Activated CD4-positive, alpha-beta T cell treated with anti-CD3 and anti-CD28 coated beads for 48 hours (primary cell): ENCODE measurements at places on chromosomes 7 and 10.

- DNase-seq: no peak
These were observed 167.1 kb downstream of the C7orf25 start for GRCh38 chr7:42744746-42745145.

DNA sequence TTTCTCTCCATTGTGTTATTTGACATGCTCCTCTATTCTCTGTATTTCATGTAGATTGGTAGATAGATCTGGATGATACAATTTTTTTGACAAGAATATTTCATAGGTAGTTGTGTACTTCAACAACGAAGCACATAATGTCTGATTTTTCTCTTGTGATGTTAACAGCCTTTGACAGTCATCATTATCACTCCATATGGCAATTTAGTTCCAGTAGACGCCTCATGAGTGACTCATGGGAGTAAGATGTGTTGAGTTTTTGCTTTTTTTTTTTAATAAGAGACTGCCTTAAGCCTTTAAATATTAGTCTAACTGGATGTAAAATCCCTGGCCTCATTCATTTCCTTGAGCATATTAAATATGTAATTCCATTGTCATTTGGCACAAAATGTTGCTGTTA lies 123.5 kb upstream of the ZNF32 start:
- DNase-seq: no peak

DNA sequence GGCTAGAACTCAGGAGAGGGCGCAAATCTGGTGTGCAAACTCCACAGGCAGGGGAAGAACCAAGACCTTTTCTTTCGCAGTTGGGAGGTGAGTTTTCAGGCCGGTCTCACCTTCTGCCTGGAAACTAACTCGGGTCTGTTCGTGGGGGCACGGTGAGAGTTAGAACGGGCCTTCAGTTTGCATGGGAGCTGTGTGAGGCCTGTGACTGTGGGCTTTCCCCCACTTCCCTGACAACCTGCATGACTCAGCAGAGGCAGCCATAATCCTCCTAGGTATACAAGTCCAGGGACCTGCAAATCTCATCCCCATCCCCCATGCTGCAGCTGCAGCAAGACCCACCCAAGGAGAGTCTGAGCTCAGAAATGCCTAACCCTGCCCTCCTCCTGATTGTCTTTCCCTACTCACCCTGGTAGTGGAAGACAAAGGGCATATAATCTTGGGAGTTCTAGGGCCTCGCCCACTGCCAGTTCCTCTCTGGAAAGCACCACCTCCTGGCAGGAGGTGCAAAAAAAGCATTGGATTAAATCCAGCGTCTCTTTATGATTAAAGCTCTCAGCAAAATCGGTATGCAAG lies 194.9 kb upstream of the ETV1 start:
- no peak for DNase-seq

GRCh38 chr7:44313621-44314031 lies 11.8 kb downstream of the CAMK2B start:
- no peak for DNase-seq

DNA sequence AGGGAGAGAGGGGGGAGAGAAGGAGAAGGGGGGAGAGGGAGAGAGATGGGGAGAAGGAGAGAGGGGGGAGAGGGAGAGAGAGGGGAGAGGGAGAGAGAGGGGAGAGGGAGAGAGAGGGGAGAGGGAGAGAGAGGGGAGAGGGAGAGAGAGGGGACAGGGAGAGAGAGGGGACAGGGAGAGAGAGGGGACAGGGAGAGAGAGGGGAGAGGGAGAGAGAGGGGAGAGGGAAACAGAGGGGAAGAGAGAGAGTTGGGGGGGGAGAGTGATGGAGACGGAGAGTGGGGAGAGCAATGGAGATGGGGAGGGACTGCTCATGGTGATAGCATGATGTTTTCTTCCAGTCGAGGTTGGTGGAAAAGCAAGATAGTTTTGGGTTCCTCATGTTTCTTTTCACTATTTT lies 172.4 kb downstream of the DNAJB6 start:
- no peak for DNase-seq

GRCh38 chr7:68789597-68789996 lies 808.7 kb upstream of the AUTS2 start:
- DNase-seq: no peak

- no peak for DNase-seq
These were observed 233.1 kb upstream of the FZD8 start for GRCh38 chr10:35875016-35875676.

GRCh38 chr7:100584054-100584682 lies 1.8 kb downstream of the LRCH4 start:
- no peak for DNase-seq

DNA sequence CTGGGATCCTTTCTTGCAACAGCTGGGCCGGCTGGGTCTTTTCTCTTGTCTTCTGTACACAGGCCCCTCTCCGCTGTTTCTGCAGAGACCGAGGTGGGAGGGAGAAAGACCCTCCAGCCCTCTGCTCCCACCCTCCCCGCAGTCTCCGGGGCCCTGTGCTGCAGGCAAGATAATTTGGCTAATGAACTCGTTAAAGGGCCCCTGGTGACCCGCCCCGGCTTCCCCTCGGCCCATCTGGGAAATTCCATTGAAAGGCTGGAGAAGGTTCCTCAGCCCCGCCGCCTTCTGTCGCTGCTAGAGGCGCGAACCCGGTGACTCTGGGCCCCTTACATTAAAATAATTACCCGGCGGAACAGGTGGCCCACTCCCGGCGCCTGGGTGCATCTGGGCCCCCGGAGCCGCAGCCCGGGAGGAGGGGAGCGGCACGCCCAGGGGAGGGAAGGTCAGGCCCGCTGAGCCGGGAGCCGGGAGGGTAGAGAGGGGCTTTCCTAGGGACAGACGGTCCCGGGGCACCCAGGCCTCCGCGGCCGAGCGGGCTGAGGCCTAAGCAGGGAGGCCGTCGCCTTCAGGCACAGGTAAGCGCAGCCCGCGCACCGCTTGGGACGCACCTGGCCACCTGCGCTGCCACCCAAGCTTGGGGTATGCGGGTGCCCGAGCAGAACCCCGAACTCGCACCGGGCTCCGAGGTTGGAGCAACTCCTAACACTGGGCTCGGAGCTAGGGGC lies 7.3 kb upstream of the MNX1 start:
- DNase-seq: no peak

DNA sequence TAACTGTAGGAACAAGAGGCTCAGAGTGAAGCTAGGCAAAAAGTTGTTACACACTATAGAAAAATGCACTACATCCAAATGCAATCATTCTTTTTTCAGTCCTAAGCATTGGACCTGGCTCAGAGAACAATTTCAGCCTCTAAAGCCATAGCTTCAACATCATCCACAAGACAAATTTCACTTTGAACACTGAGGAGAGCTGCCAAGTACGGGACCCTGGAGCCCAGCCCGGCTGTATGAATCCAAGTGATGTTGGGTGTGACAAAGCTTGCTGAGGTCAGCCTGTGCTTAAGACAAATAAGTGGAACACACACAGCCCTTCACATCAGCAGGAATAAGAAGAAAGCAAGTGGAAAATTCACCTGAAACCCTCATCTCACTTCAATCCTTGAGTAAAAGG lies 233.1 kb upstream of the PFKP start:
- DNase-seq: no peak

DNA sequence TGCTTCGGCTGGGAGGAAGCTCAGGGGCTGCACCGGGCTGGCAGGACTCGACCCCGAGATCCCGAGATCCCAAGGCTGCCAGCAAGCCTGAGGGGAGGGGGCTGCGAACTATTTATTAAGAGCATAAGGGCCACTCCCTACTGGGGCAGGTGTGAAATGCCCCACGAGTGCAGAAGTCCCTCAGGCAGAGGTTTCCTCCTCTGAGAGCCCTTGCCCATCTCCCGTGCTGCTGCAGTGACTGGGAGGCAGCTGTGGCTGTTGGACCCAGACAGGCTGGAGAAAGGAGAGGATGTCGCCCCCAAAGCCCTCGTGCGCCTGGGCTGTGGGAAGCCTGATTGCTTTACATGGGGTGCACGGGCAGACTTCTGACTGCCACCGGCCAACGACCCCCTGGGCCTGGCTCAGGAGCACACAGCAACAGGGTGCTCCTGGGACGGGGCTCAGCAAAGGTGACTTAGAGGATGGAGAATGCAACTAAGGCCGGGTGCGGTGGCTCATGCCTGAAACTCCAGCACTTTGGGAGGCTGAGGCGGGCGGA lies 39.8 kb downstream of the RGS10 start:
- DNase-seq: peak; percentile 34

- peak; percentile 46 for DNase-seq
These were observed at the start of gene DENND11 for GRCh38 chr7:141702047-141702567. DENND11 (minus strand) TSS chr7:141702166; CDS start chr7:141702153, 13 bp downstream.

- DNase-seq: no peak
These were observed 152.6 kb upstream of the FZD8 start for GRCh38 chr10:35794703-35795102.

DNA sequence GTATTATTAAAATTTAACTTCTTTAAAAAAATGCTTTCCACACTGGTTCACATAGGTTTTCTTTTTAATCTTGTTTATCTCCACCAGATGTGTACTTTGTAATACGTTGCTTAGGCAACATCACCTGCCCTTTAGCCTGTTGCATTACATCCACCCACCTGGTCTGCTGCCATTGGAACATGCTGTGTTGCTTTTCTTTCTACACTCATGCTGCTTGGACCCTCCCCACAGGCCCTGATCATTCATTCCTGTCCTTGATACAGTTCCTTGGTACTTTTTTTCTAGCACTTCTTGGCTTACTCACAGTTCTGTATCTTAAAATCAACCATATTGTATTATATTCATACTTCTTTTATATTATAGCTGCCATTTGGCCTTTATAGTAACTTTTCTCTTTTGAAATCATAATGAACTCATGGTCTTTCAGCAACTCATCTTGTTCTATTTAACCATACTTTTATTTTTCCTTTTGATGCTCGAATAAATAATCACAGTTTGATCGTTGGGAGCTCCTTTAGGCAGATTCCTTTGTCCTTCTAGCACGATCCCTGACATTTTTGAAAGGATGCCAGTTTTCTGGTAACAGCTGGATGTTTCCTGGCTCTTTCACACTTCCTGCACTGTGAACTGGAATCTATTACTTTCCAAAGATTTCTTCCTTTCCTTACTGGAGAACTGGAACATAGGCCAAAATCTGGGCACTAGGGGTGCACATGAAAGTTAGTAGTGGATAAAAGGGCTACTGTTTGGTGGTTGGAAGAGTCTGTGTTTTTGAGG lies 125.1 kb downstream of the CDK14 start:
- DNase-seq: no peak

GRCh38 chr10:71575451-71575850 lies 144.1 kb downstream of the C10orf105 start:
- DNase-seq: no peak

- no peak for DNase-seq
These were observed 98.2 kb upstream of the PITRM1 start for GRCh38 chr10:3270577-3271316.

DNA sequence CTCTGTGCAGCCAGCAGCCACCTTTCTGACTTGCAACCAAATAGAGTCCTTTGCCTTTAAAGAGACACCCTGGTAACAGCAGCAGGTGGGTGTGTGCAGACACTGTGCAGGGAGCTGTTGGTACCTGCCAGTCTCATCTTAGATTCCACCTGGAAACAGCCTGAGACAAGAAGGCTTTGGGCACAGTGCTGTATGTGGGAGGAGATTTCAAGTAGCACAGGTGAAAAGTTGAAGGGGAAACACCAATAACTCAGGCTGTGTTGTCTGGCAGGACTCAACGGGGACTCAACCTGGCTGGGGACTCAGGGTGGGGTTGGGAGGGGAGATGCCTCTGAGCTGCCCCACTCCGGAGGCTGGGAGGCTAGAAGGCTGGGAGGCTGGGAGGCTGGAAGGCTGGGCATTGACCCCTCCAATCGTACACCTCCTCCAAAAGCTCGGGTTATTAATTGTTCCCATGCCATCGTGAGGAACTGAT lies 6.7 kb downstream of the CPXM2 start:
- DNase-seq: no peak

DNA sequence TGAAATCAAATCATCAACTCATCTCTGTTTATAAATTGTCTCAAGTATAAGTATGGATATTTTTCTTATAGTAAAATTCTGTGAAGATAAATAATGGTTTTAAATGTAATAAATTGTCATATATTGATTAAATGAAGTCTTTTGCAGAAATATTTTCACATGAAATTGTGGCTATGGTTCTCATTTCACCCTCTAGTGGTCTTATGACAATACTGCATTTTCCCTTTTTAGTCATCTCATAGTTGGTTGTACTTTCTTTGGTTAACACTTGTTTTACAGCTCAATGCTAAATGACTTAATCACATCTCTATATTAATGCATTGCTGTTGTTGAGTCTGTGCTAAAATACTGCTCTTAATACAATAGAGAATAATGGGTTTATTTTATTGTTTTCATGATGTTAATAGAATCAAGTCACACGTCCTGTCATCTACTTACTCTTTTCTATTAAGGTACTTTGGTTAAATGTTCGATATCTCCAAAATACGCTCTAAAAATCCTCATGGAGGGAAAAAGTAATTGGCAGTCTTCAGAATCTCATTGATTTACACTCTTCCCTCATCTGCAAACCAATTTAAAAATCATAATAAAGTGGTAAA lies 38.0 kb upstream of the CACNA2D1 start:
- DNase-seq: no peak

GRCh38 chr10:97724341-97724941 lies 10.9 kb downstream of the MARVELD1 start:
- DNase-seq: no peak

- DNase-seq: no peak
These were observed 230.4 kb upstream of the BMPER start for GRCh38 chr7:33674804-33675411.

GRCh38 chr10:88915781-88916180 lies 35.7 kb downstream of the STAMBPL1 start:
- DNase-seq: no peak

DNA sequence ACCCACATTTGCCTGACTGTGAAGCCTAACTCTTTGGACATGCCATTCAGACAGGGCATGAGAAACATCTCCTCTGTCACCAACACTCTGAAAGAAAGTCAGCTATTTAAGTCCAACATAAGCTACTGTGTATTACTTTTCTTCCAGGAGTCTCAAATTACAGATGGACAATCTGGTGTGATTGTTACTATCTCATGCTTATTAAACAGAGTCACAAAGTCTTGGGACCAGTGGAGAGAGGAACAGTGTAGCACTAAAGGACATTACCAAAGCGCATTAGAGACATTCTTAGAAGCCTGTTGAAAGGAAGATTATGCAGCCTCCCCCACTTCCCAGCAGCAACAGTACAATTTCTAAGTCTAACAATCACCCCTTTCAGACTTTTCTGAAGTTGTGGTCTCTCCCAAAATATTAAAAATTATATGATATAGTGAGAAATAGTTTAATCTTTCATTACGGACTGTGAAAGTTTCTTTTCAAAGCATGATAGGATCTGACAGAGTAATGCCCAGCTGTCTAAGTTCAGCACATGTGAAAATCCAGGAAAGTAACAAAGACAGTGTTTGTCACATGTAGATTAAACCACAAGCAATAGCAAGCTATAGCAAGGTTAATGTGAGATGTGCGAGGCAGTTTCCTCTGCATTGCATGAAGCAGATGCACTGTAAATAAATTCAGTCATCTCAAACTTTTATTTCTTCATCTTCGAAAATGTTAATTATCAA lies 280.9 kb upstream of the FZD8 start:
- DNase-seq: no peak

GRCh38 chr7:146660839-146661238 lies 544.2 kb downstream of the CNTNAP2 start:
- DNase-seq: no peak
